GM12864 (cell line): ENCODE measurements at places on chromosomes 13 and 19.

- no peak for DNase-seq
Measured at GRCh38 chr13:28306325-28306724, 168.0 kb downstream of the PAN3 start.

DNA sequence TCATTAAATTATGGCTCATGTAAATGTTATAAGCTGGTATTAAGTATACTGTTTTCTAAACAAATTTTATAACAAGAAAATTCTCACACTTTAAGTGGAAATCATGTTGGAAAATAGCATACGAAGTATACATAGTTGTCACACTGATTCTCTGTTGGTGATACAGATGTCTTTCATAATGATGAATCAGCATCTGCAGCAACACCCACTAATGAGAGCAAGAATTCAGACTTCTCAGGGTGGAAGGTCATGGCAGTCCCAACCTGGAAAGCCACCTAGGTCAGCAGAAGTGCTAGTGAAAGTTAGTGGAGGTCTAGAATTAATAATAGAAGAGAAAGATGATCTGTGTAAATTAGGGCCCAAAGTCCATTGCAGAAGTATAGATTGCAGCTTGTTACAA is 719.7 kb upstream of the MIR17HG start:
- no peak for DNase-seq

DNA sequence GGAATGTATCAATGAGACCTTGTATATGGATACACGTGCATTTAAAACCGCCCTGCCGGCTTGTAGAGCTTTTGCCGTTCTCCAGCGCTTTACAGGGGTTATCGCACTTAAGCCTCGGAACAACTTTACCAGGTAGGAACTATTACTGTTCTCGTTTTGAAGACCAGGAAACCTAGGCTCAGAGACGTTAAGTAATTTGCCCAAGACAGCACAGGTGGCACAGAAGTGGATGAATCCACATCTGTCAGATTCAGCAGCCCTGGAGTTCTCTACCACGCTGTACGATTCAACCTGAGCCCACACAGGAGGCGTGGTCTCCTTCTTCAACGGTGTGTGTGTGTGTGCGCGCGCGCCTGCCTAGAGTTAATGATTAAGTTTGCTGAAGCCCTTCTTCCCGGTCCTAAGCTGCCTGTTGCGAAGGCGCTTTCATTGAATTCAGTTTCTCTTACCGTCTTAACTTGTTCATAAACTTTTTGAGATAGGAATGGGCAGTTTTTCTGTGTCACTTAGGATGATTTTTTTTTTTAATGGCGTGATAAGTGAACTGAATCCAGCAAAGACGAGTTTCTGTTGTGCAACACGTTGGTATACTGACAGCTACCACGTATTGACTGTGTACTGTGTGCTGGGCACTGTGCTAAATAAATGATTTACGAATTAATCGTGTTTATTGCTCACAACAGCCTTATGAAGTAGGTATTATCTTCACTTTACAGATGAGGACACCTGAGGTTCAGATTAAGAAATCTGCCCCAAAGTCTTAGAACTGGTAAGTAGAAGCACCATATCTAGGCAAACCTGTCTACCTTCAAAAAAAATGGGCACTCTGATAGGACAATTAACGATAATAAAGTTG is 67.4 kb downstream of the KCNRG start:
- DNase-seq: peak; percentile 70

- DNase-seq: no peak
Measured at GRCh38 chr19:31350693-31351055, 1.4 kb upstream of the TSHZ3 start.

DNA sequence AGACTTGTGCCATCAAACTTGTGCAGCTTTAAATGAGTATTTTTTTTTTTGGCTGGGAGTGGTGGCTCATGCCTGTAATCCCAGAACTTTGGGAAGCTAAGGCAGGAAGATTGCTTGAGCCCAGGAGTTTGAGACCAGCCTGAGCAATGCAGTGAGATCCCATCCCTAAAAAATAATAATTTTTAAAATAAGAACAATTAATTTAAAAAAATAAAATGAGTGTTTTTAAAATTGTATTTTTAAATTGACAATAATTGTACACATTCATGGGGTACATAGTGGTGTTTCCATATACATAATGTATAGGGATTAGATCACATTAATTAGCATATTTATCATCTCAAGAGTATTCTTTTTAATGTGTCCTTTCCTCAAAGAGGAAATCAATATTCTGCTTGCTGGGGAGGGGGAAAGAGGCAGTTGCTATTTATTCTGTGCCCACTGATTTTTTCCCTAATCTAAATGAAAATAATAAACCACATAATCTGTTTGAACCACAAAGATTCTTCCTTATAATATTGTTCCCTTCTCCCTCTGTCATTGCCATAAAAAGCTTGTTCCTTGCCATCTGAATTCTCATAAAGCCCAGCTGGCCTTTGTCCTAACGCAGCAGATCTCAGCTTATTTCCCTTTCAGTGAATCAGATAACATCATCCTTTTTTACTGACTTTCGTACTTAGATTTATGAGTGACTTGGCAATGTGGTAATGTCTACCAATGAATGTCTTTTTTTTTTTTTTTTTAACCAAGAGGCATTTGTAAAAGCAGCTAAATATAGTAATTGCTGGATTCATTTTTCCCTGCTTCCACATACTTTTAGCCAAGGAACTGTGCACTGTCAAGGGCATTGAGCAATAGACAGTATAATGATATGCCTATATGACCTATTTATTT is 81.8 kb upstream of the RUBCNL start:
- no peak for DNase-seq

DNA sequence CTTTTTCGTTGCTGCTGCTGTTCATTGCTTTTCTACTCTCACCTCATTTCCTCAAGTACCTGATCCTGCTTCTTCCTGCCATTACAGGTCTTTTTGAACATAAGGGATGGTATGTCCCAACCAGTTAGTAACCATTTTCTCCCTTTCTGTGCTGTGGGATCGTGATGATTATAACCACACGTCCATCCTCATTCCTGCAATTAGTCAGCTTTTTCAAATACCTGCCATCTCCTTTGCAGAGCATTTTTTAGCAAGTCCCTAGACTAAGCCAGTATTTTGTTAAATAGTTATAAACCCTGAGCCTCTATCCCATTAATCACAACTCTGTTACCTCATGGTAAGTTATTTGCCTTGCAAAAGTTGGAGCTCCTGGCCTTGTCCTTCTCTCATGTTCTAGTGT is 109.2 kb downstream of the FNDC3A start:
- DNase-seq: no peak

DNA sequence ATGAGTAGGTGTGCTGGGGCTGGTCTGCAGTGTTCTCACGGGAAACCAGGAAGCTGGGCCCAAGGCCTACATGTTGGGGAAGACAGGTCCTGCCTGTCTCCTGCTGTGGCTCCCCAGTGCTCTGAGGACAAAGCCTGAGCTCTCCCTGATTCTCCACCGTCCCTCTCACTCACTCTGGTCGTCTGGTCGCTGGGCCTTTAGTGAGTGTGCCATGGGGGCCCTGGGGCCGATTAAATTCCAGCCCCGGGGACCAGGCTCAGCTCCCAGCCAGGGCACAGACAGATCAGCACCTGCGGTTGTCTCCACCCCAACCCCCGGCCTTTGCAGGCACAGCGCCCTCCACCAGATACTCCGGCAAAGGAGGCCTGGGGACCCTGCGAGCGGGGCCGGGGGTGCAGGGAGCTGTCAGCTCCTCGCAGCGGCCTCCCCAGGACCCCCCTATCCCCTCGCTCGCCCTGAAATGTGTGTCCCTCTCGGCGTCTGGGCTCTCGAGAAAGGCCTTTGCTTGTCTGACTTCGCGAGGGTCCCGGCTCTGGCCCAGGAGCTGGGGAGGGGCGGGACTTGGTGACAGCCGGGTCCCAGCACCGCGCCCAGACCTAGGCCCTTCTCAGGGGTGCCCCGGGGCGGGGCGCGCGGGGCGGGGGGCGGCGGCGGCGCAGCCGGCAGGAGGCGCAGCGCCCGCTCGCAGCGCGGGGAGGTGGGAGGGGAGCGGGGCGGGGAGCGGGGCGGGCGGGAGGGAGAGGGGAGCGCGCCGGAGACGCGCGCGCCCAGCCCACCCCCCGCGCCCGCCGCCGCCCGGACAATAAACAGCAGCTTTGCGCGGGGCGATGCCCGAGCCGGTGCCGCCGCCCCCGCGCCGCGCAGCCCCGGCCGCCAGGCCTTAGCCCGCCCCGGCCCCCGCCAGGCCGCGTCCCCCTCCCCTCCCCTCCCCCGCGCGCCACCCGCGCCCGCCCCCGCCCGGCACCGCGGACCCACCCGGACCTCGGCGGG is at the start of gene PALM:
Gene PALM, plus strand, starts transcription at position 782 of the 990 bp plus-strand sequence. CDS start 212 bp downstream, outside the sequence.
- DNase-seq: no peak

DNA sequence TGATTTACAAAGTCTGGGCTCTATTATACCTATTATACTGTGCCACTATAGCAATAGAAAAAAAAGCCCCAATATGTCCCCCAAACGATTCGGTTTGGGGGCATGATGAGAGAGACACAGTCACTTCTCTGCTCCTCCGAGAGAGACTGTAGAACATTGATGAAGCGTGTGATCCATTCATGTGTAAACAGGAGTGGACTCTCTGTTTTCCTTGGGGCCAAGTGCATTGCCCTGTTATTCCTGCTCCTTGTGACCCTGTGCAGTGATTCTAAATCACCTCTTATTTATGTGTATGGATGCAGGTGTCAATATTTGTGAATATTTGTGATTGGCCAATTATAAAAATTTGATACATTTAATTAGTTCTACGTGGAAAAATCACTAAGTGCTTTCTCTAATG is 17.0 kb downstream of the F10 start:
- no peak for DNase-seq

- no peak for DNase-seq
Measured at GRCh38 chr19:2791876-2792275, 6.6 kb downstream of the THOP1 start.

DNA sequence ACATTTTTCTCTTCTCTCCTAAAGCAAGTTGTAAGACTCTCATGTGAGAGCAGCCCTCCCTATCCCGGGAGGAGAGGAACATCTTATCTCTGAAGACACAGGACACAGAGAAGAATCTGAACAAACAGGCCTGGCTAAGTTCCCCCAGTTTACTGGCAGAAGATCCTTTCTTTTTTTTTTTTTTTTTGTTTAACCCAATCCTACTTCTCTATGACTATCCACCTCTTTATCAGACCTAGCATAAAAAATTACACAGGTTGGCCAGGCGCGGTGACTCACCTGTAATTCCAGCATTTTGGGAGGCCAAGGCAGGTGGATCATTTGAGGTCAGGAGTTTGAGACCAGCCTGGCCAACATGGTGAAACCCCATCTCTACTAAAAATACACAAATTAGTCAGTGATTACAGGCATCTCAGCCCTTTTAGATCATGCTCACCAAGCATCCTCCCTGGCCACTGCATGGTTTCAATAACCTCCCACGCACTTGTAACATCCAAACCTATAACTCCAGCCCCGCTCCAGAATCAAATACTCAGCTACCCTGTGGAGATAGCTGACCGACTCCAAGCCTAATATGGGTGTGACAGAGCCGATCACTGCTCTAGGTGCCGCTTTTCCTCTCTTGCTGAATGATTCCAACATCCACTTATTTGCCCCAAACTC is 27.3 kb upstream of the MUC16 start:
- DNase-seq: no peak

- no peak for DNase-seq
Measured at GRCh38 chr19:46201454-46202310, 27.9 kb upstream of the IGFL1 start.

- DNase-seq: no peak
Measured at GRCh38 chr19:19480688-19481087, 34.7 kb downstream of the TSSK6 start.

GRCh38 chr19:51822325-51822724 is 27.4 kb downstream of the FPR3 start:
- DNase-seq: no peak

GRCh38 chr13:46629811-46630413 is 76.9 kb downstream of the LRCH1 start:
- no peak for DNase-seq

DNA sequence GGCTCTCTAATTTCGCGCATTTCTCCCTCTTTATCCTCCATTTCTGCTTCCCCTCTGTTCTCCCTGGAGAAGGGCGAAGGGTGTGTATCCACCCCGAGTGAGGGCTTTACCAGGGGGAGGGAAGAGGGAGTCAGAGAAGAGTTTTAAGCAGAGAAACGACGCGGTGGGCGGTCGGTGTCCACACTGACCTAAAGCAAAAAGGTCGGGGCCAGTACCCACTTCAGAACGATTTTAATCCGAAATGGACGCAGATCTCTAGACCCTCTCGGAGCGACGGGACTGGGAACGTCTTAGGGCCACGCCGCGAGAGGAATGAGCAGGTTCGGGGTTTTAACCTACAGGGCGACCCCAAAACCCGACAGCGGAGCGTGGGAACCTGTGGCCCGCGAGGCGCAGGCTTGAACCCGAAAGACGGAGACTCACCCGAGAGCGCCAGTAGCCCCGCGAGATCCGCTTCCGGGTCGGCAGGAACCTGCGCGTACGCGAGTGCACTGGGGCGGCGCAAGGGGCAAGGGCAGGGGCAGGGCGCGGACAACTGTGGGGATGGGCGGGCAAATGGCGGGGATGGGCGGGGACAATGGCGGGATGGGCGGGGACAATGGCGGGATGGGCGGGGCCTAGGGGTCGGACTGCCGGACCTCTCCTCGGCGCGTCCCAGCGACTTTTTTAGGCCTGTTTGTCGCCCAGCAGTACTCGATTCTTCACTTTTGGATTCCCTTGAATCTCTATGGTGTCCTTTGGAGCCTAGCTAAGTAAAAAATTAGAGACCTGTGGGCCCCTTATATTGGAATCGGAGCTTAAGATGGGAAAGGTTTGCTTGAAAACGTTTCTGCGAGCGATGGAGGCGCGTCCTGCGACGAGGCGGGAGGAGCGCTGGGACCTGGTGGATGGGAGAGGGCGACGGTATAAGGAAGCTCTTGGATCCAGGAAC is at the start of gene ZNF677:
Gene ZNF677, minus strand, starts transcription at position 463 of the 931 bp plus-strand sequence. CDS start 3,323 bp downstream, outside the sequence.
- DNase-seq: no peak

GRCh38 chr19:17205237-17206140 is 9.7 kb upstream of the USE1 start:
- no peak for DNase-seq

GRCh38 chr19:17197666-17198065 is 17.5 kb upstream of the USE1 start:
- no peak for DNase-seq

GRCh38 chr13:24737042-24737441 is 26.9 kb upstream of the RNF17 start:
- DNase-seq: no peak

GRCh38 chr19:35781650-35782049 is 6.3 kb downstream of the ARHGAP33 start:
- no peak for DNase-seq

DNA sequence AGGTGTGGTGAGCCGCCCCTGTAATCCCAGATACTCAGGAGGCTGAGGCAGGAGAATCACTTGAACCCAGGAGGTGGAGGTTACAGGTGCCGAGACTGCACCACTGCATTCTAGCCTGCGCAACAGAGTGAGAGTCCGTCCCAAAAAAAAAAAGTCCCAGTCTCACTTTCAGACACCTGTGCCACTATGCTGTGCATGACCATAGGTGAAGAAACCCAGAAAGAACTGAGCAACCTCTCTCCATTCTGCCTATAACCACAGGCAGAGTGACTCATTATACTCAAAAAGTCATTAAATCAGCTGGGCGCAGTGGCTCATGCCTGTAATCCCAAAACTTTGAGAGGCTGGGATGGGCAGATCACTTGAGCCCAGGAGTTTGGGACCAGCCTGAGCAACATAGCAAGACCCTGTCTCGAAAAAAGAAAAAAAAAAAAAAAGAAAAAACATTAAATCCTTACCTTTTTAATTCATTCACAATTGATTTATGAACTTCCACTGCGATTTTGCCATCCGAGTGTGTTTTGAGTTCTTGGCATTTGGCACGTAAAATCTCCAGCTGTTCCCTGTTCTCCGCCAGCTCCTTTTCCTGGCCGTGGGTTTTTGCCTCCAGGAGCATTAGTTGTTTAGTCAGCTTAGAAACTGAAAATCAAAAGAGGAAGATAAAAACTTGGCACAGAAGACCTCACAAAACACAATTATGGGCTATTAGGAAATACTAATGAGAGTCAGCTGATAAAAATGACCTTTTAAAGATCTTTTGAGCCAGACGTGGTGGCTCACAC is 45.5 kb upstream of the SLC7A9 start:
- no peak for DNase-seq
